ENCODE measurements at places on chromosomes 5 and 9.

DNA sequence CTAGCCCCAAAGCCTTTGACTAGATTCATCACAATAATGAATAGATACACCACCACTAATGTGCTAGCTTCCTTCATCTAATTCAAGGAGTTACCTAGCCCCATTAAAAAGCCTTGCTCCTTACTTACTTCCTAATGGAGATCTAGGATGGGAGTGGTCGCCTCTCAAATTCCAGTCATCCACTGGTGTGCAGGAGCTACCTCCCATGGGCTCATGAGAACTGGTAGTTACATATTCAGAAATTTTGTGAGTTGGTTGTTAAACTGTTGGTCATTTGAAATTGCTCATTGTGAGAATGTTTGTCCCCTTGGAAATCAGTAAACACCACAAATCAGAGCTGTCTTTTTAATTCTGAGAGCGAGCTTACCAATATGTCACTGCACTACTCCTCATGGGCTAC lies 91.7 kb upstream of the GDNF start:
- no peak for DNase-seq

GRCh38 chr9:28688172-28688571 lies 1114.9 kb upstream of the C9orf72 start:
- no peak for DNase-seq

GRCh38 chr5:53381-54174 lies 38.4 kb upstream of the PLEKHG4B start:
- DNase-seq, result no peak

- no peak for DNase-seq
Measured at GRCh38 chr9:126652140-126652582, 38.4 kb downstream of the LMX1B start.

DNA sequence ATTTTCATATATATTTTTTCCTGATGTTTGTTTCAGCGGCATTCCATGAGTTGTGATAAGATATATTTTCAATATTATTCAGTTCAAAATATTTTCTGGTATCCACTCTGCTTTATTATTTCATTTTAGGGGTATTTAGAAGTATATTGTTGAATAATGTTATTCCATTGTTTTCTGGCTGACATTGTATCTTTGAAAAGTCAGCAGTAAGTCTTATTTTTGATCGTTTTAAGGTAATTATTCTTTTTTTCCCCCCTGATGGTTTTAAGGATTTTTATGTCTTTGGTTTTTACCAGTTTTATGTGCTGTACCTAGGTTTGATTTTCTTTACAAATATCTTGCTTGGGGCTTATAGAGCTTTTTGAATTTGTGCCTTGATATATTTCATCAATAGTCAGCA lies 6.6 kb upstream of the GLRA1 start:
- DNase-seq, result no peak

- no peak for DNase-seq
Measured at GRCh38 chr5:82142928-82143577, 135.1 kb downstream of the RPS23 start.

DNA sequence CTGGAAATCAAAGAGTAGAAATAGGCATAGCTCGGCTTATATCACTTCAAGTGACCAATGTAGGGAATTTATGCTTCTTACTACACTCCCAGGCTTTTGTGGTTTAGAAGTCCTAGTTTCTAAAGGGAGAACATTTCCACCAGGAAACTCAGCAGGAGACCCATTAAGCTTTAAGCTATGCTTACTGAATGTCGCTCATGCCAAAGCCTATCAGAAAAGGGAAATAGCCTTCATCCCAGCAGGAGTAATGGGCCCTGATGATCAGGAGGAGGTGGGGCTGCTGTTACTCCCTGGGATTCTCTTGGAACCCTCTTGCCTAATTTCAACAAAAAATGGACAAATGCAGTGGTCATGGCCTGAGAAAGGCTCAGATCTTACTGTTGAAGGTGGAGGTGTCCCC lies 54.5 kb upstream of the SEMA6A start:
- no peak for DNase-seq

DNA sequence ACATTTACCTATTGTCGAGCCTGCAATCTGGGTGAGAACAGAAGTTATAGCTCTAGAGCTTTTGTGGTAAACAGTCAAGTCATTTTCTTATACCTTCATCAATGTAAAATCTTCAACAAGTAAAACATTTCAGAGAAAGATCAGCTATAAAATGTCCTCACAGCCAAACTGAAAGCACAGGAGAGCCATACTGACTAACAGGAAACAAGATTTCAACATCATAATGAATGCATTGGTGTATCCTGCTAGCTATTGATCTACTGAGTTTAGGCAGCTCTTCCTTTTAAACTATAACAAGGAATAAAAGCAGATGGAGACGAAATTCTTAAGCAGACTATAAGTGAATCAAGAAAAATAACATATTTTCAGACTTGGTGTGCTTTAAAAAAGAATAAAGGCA lies 1522.9 kb upstream of the WWC1 start:
- no peak for DNase-seq

DNA sequence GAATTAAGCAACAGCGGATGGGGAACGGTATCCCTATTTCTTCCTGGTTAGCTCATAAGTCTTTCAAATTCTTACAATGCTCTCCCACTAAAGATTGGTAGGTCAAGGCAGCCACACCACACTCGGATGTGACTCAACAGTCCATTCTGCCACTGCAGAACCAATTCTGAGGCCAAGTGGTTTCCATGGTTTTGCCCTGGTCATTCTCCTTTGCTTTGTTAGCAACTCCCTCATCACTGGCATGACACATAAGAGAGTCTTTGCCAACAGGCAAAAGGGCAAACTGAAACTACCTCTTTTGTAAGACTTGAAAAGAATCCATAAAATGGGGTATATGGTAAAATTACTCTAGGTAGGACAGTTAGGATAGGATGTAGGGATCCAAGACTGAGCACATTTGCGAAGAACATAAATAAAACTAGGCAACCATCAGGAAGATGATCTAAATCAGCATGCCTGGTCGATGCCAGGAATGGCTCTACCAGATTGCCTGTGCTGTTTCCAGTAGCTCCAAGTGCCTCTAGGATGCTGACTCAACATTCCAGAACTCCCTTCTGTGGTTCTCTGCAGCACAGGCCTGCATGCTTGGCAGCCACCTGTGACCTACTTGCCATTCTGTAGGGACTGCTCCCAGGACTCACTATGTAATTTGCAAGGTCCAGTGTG lies 105.4 kb downstream of the DCP2 start:
- no peak for DNase-seq

GRCh38 chr9:127445851-127446712 lies 5.1 kb downstream of the RPL12 start:
- DNase-seq, result no peak

DNA sequence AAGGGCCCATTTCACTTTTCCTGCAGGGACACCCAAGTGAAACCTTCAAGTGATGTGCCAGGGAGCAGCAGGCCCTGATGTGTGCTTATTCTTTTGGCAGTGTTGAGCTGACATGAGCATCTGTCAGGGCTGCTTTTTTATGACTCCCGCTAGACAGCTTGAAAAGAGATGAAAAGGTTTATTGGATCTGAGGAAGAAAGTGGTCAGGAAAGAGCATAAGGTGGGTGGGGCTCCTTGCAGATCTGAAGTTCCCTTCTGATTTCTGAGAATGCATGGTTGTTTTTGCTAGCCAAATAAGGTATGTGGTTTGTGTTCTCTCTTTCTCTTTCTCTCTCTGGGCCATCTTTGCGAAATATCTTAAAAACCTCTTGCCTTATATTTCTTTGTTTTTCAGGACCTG lies 316.1 kb downstream of the DMRT2 start:
- peak; percentile 69 for DNase-seq

DNA sequence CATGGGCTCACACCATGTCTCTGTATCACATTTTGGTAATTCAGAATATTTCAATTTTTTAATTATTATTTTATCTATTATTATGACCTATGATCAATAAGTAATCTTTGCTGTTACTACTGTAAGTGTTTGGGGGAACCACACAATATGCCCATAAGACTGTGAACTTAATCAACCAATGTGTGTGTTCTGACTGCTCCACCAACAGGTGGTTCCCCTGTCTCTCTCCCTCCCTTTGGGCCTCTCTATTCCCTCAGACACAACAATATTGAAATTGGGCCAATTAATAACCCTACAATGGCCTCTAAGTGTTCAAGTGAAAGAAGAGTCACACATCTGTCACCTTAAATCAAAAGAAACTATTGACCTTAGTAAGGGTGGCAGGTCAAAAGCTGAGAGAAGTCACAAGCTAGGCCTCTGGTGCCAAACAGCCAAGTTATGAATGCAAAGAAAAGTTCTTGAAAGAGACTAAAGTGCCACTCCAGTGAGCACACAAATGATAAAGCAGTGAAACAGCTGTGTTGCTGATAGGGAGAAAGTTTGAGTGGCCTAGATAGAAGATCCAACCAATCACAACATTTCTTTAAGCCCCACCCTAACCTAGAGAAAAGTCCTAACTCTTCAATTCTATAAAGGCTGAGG lies 88.7 kb downstream of the DEPDC1B start:
- no peak for DNase-seq

GRCh38 chr5:157538311-157538710 lies 37.3 kb downstream of the ADAM19 start:
- no peak for DNase-seq

GRCh38 chr9:134178768-134179551 lies 14.6 kb upstream of the RNU6ATAC start:
- DNase-seq, result no peak

DNA sequence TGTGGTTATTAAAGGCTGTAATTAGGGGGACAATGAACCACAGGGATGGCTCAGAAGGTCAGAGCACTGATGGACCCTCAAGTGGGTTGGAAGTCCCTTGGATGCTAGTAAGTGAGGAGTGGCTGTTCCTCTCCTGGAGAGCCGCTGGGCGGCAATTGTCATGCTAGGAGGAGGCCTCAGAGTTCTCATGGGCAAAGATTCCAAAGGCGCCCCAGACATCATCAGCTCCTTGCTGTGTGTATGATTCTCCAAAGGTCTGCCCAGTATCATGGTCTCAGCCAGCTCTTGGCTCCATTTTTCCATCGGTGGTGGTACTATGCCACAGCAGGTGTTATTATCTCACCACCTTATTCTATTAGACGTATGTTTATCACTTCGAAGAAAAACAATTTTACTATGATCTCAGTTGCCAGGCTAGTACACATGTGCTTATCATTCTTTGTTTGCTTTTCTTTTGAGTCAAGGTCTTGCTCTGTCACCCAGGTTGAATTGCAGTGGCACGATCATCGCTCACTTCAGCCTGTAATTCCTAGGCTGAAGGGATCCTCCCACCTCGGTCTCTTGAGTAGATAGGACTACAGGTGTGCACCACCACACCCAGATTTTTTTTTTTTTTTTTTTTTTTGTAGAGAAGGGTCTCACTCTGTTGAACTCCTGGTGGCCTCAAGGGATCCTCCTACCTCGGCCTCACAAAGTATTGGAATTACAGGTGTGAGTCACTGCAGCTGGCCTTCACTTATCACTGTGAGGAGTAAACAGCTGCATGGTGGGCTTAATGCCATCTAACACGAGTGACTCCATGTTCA lies 46.8 kb downstream of the EXOSC2 start:
- no peak for DNase-seq

DNA sequence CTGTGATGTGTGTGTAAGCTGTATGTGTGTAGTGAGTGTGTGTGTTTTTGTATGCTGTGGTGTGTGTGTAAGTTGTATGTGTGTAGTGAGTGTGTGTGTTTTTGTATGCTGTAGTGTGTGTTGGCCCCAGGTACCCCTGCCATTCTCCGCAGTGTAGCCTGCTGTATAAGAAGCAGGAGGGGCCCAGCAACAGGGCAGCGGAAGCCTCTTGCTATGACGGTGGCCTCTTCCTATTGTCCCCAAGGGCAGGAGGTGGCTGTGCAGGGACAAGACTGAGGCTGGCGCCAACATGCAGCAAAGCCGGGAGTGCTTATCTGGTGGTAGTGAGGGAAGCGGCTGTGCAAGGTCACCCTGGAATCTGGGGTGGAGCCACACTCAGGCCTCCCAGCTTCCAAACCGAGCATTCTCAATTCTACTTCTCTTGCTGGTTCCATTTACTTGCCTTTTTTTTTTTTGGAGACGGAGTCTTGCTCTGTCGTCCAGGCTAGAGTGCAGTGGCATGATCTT lies 5.1 kb downstream of the SPAAR start:
- DNase-seq, result peak; percentile 50

GRCh38 chr9:101073122-101073521 lies 44.6 kb downstream of the PLPPR1 start:
- DNase-seq, result no peak

GRCh38 chr9:110538647-110539041 lies 40.9 kb downstream of the SVEP1 start:
- DNase-seq, result no peak

DNA sequence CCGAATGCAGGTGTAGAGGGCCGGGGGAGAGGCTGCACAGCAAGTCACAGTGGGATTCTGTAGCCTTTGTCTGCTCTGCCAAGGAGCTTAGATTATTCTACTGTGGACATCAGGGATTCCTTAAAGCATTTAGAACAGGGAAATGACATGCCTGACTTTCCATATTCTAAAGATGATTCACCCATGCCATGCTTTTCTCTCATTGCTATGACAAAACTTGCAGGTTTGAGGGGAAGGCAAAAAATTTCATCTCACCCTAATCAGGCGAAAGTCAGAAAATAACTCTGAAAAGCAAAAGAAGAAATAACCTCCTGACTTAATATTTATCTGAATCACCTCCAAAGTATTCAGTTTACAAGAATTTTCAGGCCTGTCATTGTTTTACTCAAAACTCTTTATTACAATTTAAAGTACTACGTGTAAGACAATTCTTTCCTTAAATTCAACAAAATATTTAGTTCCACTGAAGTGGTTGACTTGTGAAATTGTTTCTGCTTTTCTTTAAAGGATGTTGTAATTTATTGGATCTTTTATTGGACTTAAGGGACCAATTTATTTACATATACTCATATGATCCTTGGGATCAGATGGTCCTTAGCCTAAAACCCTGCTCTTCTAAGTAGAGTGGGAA lies 30.0 kb upstream of the GAS1 start:
- DNase-seq, result no peak

GRCh38 chr5:53944981-53945380 lies 365.4 kb downstream of the ARL15 start:
- no peak for DNase-seq

DNA sequence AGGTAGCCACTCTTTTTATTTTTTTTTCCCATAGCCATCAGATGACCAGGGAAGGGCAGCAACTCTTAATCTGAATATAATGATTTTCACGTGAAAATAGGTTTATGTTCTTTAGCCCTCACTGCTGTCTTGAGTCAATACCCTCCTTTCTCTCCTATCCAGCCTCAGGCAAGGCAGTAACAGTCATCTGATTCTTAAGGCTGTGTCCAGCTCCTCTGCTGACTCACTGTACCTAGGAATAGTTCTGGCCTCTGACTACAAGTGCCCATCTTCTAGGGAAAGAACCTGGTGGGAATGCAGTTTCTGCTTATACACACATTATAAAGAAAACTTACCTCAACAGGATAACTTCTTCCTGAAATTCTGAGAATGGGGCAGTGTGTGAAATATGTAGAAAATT lies 30.7 kb downstream of the DHX29 start:
- no peak for DNase-seq

Data from T-helper 2 cell (primary cell).